NCI-H1417 treated with DMSO at 0.1 percent for 48 hours (cell line): ENCODE measurements at places on chromosomes 1 and 21.

DNA sequence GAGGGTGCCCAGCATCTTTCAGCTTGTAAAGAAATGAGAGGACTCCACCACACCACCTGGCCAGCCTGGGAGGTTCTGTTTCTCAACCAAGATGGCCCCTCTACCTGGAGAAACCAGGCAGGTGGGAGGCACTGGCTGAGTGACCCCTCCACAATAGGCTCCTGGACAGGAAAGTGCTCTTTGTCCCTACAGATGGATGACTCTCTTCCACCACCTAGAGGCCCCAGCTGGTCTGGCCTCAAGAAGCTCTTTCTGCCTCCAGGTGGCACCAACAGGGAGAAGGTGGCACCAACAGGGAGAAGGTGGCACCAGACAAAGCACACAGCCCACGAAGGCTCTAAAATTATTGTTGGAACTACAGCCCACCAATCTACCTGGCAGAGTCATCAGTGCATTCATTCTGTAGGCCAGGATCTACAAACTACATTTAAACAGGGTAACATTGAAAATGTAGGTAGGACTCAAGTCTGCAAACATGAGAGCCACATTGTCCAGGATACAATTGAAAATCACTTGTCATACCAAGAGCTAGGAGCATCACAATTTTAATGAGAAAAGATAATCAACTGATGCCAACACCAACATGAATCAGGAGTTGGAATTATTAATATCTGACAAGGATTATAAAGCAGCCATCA is 14.4 kb downstream of the TMPRSS3 start:
- no peak for DNase-seq

- no peak for DNase-seq
Observed at GRCh38 chr1:54768093-54768492, 3.8 kb upstream of the PARS2 start.

DNA sequence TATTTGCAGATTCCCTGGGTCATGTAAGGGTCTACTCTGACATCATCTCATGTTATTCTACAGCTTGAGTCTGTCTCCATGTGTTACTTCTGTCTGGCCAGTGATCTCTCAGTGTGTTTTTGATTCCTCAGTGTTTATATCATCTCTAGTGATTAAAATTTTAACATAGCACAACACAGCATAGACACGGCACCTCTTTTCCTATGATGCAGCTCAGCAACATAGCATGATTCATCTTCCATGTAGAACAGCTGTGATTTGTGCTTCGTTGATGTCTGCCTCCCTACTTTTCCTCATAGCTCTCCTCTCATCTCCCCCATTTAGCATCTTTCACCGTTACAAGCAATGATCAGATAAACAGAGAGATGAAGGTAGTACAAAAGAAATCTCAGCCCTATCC is 163.9 kb upstream of the DPT start:
- no peak for DNase-seq

DNA sequence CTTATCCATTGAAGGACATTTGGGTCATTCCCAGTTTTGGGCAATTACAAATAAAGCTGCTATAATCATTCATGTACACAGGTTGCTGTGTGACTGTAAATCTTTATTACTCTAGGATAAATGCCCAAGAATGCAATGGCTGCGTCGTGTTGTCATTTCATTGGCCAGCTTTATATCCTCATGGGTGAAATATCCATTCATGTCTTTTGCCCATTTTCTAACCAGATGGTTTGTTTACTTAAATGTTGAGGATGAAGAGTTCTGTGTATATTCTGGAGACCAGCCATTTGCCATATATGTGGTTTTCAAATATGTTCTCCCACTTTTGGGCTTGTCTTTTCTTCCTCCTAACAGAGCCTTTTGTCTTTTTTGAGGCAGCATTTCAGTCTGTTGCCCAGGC is 25.3 kb downstream of the TRIM11 start:
- DNase-seq, result no peak

GRCh38 chr1:167756730-167757405 is 35.1 kb downstream of the MPZL1 start:
- no peak for DNase-seq

DNA sequence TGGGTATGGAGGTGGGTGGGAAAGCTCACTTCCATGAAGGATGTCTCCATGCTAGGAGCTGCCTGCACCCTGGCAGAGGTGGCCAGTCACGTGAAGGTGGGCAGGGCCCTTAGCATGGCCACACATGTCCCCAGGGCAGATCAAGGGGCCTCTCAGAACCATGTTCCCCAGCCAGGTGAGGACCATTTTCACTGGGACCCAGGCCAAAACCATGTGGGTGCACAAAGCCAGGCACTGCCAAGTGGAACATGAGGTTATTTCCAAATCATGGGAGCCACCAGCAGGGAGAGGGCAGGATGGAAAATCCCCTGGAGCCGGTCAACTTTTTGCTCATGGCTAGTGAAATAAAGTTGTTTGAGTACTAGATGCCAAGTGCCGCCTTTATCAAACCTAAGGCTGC is 9.7 kb downstream of the ZNF692 start:
- DNase-seq, result no peak
